Stimulated activated CD4-positive, alpha-beta T cell treated with anti-CD3 and anti-CD28 coated beads, Interleukin-2, amount 100 ng/mL, for 4 hours (primary cell): ENCODE measurements at places on chromosomes 13 and 19.

DNA sequence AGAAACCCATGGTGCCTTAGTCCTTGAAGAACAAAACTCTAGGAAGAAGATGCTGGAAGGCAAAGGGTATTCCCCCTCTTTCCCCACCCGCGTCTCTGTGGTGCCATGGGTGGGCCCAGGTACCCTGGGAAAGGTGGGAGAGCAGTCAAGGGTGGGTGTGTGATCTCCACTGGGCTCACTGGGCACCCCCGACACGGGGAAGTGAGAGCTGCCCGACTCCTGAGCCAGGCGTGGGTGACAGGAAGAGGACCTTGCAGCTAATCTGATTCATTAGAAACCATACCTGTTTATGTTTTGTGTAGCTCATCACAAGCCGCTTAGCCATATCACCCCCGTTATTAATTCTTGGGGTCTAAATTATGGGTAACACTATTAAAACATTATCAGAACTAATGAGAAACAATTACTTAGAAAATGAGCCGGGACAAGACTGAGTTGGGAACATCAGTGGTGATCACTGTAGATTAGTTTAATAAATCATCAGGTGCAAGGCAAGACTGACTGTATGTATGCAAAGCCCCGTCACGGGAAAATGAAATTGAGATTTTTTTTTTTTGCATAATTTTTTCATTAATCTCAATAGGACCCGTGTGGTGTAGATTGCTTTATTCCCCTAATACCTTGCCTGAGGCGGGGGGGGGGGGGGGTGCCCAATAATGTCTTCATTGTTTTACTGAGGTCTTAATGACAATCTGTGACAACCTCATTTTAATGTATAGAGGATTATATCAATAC is 77.3 kb downstream of the ZIC5 start:
- DNase-seq: no peak

GRCh38 chr13:110676595-110677587 is 29.0 kb downstream of the CARS2 start:
- no peak for DNase-seq

- DNase-seq: no peak
Observed at GRCh38 chr13:20608438-20609020, 41.6 kb downstream of the IFT88 start.

- DNase-seq: no peak
Observed at GRCh38 chr13:77417897-77418296, 91.0 kb upstream of the MYCBP2 start.

DNA sequence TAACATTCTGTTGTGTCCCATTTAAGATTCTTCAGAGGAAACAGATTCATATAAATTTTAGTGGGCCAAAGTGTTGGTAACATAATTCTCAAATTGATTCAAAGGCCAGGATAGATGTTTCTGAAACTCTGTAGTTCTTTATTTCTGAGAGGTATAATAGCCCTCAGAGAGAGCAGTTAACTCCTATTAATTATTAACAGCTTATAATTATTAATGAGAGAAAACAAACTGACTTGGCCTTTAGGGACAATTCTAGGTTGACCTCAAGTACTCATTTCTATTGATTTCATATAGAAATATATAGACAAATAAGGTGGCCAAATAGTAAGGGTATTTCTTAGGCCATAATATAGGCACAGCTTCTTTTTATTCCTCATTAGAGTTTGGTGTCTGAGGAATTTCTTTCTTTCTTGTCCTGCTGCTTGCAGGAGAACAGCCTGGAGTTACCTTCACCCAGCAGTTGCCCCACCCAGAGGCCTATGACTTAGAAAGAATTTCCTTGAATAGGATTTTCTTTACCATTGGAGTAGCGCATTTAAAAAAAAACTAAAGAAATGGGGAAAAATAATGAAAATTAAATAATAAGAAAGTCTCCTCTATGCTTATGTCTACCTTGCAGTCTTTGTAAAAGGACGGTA is 1430.1 kb upstream of the SPRY2 start:
- DNase-seq: no peak

DNA sequence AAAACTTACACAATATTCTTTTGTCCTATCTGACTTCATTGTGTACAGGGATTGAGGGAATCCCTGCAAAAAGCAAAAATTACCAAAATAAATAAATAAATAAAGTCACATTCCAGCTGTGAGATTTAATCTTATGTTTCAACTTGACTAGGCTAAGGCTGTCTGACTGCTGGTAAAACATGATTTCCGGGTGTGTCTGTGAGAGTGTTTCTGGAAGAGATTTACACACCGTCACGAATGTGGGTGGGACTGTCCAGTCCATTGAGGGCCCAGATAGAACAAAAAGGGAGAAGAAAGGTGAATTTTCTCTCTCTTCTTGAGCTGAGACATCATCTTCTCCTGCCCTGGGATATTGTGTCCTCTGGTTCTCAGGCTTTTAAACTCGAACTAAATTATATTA is 166.1 kb downstream of the LIG4 start:
- no peak for DNase-seq

GRCh38 chr13:96100457-96101220 is 10.7 kb downstream of the HS6ST3 start:
- DNase-seq: no peak

- no peak for DNase-seq
Observed at GRCh38 chr19:46453661-46454060, 17.7 kb downstream of the PNMA8A start.

- no peak for DNase-seq
Observed at GRCh38 chr13:66837246-66837645, 392.9 kb downstream of the PCDH9 start.

DNA sequence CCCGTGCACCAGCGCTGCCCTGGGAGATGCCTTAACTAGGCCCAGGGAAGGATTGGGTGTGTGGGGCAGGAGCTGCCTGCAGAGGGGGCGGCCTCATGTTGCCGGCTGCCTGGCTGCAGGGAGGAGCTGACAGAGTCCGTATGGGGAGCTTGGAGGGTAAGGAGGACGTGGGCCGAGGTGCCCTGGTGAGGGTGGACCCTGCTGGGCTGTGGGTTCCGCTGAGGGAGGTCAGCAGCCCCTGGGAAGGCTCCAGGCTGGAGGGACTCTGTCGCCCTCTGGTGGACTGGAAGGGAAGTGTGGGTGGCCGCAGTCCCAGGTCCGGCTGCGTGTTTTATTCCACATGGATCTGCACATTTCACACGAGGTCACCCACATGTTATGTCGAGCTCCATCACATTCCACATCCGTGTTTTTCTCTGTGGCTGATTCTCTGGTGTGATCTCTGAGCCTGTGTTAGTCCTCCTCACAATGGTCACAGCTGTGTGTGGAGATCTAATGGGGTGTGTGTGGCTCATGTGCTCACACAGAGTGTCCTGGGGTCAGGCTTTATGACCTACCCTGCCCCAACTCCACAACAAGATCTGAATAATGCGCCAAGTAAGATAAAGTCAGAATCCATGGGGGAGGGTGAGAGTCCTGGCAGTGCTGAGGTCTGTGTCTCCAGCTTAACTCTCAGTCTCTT is 1.8 kb upstream of the CEACAM8 start:
- peak; percentile 10 for DNase-seq

DNA sequence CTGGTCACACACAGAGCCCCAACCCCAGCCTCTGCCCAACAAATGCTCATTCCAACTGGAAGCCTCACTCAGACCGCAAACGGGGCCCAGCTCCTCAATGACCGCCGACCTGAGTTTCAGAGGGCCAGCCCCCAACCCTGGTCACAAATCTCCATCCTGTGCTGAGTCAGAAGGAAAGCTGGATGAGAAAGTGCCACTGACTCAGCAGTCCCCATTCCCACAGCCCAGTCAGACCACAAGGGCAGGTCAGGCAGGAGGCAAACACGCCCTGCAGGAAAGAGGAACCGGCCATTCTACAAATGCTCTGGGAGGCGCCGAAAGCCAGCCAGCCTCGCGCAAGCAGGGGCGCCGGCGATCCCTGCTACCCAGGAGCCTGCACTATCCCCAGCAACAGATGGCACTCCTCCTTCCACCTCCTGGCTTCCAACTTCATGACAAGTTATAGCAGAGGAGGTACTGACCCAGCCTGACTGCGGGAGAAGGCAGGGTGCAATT is 14.1 kb upstream of the PRKD2 start:
- DNase-seq: no peak

GRCh38 chr19:8023371-8023770 is 17.9 kb upstream of the ELAVL1 start:
- DNase-seq: no peak

DNA sequence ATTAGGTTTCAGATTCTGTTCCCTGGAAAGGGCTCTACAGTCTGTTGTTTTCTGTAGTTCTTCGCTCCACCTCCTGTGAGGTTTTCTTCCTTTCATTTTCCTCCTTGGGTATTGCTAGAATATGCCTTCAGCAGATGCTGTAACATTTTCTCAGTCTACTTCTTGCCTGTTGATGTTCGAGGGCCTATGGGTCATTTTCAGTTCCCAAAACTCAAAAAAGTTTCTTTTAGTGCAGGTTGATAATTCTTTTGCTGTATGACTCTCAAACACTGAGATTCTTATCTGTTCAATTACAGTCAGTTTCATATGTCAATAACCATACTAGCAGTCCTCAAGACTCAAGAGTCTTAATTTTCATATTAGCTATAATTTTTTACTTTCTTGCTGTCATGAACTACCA is 268.3 kb downstream of the RFC3 start:
- DNase-seq: no peak

DNA sequence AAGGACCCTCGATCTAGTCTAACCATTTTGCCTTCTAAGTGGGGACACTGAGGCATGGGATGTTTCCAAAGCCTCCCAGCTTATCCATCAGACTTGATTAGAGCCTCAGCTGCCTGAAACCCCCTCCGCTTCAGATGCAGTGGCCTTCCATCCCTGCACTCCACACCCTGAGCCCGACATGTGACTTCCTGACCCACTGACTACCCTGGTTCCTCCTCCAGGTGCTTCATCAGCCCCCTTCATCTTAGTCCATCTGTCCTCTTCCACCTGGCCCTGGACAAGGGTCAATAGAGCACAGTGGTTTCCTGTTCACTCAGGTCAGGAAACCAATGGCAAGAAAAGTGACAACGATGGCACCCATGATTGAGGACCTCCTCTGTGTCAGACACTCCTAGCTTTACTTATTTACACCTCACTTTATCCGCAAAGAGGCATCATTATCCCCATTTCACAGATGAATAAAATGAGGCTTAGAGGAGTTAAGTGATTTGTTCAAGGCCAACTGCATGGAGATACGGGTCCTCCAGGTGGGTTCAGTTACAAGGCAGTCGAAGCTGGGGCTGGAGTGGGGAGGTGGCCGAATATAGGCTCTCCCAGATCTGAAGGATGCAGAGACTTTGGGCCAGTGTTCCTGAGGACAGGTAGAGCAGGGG is 81.6 kb upstream of the TM9SF2 start:
- no peak for DNase-seq

DNA sequence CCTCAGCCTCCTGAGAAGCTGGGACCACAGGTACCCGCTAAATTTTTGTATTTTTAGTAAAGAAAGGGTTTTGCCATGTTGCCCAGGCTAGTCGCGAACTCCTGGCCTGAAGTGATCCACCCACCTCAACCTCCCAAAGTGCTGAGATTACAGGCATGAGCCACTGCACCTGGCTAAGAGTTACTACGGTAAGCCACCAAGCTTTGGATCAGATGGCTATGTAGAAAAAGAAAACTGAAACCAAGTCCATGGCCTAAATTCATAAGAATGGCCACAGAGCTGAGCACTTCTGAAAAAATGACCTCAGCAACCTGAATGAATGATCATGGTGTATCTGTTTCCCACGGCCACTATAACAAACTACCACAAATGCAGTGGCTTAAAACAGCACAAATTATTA is 9.4 kb downstream of the OPA3 start:
- no peak for DNase-seq

- DNase-seq: no peak
Observed at GRCh38 chr13:99158846-99159245, 41.8 kb upstream of the UBAC2 start.

DNA sequence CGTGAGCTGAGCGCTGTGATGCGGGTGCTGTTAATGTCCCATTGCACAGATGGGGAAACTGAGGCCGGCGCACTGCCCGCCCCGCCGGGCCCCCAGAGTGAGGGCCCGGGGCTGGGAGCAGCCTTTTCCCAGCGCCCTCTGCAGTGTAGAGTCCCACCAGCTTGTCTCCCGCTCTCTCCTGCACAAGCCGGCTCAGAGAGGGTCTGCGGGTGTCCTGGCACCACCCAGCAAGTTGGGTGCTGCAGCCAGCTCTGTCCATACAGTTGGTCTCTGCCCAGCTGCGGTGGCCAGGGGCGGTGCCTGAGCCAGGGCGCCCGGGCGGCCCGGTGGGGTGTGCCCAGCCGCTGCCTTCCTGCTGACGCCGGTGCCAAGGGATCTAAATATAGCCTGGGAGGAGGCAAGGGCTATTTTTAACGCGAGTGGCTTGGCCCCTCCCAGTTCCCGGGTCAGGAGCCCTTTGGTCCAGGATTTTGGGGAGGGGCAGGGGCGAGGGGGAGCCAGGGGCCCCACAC is 19.3 kb downstream of the GADD45B start:
- no peak for DNase-seq

DNA sequence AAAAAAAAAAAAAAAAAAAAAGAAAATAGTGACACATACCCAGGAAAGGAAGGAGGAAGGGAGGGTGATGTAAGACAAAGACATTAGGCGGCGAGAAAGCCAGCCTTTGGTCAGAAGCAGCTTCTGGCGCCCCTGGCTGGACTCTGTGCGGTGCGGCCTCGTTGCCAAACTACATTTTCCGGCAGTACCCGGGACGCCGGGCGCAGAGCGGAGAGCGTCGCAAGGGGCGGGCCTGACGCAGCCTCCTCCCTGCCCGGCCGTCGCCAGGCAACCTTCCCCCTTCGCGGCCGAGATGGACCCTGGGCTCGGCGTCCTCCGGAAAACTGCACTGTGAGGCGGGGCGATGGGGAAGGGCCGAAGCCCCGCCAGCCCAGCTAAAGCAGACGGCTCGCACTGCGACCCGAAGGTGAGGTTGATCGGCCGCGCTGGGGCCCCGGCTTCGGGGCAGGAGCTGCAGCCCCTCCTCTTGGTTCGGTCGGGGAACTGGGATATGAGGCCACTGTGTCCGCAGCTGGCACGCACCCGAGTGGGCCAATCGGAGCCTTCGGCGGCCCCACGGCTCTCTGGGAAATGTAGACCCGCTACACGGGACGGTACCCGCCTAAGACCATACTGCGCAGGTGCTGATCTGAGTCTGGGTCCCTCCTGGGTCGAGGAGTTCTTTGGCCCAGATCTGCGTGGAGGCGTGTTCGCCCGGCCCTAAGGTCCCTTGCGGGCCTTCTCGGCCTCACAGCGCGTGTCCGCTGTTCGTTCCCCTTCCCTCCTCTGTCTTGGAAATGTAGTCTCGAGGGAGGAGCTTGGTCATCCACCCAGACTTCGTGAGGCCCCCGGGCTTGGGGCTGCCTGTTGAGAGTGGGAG is 2.3 kb upstream of the MZF1 start:
- DNase-seq: peak; percentile 61

GRCh38 chr19:50557009-50557613 is 11.1 kb downstream of the LRRC4B start:
- DNase-seq: no peak
